ENCODE measurements at places on chromosomes 13 and 19. TPM values are rescaled to one million over a fixed set of nuclear protein-coding genes. Genes with fewer than 3 reads are reported as not detected.

DNA sequence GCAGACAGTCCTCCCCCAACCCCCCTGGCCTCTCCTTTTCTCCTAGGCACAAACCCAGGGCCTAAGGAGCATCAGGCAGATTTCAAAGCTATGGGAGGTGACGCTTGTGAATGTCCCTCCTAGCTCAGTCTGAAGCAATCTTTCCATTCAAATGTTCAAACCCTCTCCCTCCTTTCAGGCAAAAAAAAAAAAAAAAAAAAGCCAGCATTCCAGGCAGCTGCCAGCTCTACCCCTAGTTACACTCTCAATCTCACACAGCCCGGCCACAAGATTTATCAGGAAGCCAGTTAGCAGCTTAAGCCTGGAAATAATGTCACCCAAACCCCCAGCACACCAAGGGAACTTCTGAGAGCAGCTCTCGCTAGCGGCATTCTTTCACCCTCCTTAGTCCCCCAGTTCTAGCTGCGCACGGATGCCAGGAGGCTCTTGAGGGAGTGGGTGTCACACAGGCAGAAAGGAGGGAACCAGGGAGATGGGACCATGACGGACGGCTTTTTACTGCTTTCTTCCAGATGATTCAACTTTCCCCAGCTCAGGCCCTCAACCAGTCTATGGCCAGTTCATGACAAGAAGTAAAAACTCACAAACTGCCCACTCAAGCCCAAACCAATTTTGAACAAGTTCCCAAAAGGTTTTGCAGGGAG, 6.3 kb downstream of the SH3GL1 start:
- no peak for DNase-seq

- DNase-seq, result no peak
Measured at GRCh38 chr13:43880926-43881325, 1.2 kb downstream of the LACC1 start.

DNA sequence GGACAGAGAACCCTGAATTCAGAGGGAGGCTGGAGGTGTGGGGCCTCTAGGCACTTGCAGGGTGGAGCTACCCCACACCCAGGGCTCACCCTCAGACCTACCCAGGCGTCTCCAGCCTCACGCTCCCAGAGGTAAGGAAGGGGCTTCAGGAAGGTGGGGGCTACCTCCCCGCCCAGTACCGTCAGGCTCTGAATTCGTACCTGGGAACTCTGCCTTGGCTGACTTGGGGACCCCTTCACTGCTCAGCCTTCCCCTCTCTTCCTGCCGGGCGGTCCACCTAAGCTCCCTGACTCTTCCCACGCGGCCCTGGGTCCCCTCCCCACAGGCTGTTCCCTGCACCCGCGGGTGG, 28.5 kb upstream of the PARP4 start:
- no peak for DNase-seq

DNA sequence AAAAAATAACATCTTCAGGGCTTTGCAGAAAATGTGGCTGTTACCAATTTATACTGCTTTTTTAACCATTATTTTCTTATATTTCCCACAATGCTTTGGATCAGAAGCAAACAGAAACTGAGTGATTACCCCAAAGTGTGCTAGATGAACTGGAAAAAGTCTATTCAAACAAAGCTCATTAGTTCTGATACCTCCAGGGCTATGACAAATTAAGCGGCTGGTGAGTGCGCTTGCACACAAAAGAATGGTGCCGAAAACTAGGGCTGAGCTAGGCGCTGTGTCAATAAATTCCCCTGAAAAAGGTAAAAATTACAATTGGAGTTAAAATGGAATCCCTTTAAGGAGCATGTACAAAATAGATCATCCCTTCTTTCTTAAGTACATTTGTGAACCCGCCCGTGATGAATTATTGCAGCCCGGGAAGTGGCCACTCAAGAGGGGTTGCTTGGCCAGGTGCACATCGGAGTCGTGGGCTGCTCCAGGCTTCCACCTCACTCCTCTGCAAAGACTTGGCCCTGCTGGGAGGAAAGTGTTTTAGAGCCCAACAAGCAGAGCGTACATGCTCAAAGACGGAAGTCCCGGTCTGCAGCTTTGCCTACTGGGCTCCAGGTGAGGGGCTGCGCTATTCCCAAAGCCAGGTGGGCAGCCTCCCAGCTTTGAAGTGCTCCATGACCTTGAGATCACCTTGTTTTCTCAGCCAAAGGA, 164.0 kb upstream of the ZNF507 start:
- no peak for DNase-seq

GRCh38 chr13:23445794-23446193, 12.3 kb upstream of the SACS start:
- no peak for DNase-seq

- no peak for DNase-seq
Measured at GRCh38 chr19:14774373-14774772, 4.0 kb downstream of the ADGRE2 start.

- DNase-seq, result no peak
Measured at GRCh38 chr13:73370066-73370465, 311.3 kb downstream of the KLF5 start.

- no peak for DNase-seq
Measured at GRCh38 chr13:62123409-62123808, 707.8 kb upstream of the PCDH20 start.

DNA sequence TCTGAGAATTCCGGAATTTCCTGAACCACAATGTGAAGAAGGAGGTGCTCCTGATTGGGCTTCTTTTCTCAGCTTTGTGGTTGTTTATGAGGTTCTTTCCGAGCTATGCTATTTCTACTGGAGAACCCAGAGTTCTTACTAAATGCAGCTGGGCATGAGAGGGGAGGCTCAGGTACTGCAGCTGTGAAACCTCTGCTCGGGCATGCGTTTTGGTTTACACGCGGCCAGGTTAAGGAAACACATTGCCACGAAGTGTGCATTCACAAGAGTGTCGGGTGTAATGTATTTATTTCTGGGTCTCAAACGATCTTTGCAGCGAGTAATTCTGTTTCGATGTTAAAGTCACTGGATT, 661 bp upstream of the MIR17HG start:
- peak; percentile 59 for DNase-seq

DNA sequence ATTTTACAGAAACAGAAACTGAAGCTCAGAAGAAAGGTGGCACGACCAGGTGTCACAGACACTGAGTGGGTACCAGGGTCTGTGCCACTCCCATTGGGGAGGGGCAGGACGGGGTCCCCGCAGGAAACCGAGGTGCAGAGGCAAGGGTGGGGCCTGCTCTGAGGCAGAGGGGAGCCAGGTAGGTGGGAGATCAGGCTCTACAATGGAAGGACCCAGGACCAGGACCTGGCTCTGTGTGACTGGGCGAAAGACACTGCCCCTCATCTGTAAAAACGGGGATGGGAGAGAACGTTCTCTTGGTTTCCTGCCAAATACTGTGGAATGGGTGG, 2.8 kb downstream of the PTGIR start:
- DNase-seq, result no peak

GRCh38 chr13:51794964-51795363, 9.0 kb downstream of the DHRS12 start:
- DNase-seq, result no peak

GRCh38 chr19:30562981-30563380, 190.8 kb downstream of the ZNF536 start:
- DNase-seq, result no peak

- no peak for DNase-seq
Measured at GRCh38 chr19:4556597-4557127, 2.8 kb downstream of the SEMA6B start.

DNA sequence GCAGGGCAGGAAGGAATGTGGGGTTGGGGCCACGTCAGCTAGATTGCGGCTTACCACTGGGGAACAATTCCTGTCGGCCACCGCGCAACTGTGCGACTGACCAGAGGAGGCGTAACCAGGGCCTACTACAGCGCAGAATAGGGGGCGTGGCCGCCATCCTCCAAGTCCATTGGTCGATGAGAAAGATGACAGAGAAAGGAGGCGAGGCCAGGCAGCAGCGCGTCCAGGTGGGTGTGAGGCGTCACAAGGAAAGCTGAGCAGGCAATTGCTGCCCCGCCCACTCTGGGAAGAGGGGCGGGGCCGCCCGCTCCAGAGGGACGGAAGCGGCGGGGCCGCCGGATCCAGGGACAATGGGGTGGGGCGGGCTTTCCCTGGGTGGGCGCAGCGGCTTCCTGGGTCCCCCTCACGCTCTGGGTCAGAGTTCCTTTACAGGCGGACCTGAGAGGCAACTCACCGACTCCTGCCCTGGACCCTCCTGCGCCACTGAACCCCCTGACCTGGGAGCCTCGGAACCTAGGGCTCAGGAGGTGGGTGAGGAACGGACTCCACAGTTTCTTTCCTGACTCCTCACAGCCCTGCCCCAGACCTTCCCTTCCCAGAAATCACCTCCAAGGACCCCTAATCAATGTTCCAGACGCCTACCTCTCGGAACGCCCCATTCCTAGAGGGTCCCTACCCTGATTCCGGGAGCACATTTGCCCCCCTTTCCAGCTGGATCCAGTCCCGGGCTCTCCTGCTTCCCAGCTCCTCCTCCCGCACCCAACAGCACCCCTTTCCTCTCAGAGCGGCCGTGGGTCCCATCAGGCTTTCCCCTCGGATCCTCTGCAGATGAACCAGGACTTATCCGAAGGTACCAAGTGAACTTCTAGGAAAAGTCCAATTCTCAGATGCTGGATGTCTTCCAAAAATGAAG, 101.5 kb upstream of the ZNF492 start:
- no peak for DNase-seq

- DNase-seq, result no peak
Measured at GRCh38 chr19:5600797-5601196, 21.8 kb downstream of the SAFB2 start.

DNA sequence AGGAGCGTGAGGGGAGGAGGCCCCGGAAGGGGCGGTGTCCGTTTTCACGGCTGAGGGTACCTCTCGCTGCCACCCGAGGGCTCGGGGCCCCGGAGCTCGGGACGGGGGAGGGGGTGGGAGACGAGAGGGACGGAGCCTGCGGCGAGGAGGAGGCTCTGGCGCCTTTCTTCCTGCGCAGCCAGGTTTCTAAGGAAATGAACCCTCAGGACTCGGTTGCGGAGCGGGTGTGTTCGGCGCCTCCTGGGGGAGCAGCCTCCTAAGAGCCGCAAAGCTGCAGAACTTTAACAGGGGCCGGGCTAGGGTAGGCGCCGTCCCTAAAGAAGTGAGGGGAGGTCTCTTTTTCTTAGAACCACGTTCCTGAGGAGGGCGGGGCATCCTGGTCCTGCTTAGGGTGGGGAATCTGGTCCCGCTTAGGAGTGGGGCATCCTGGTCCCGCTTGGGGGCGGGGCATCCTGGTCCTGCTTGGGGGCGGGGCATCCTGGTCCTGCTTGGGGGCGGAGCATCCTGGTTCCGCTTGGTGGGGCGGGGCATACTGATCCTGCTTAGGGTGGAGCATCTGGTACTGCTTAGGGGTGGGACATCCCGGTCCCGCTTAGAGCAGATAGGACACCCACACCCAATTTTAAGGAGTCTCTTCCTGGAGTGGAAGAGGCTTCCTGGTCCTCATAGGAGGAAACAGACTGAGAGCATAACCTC, 6.2 kb downstream of the SYT5 start:
- DNase-seq, result peak; percentile 68

- no peak for DNase-seq
Measured at GRCh38 chr19:36646746-36647145, 19.9 kb downstream of the ZNF461 start.

DNA sequence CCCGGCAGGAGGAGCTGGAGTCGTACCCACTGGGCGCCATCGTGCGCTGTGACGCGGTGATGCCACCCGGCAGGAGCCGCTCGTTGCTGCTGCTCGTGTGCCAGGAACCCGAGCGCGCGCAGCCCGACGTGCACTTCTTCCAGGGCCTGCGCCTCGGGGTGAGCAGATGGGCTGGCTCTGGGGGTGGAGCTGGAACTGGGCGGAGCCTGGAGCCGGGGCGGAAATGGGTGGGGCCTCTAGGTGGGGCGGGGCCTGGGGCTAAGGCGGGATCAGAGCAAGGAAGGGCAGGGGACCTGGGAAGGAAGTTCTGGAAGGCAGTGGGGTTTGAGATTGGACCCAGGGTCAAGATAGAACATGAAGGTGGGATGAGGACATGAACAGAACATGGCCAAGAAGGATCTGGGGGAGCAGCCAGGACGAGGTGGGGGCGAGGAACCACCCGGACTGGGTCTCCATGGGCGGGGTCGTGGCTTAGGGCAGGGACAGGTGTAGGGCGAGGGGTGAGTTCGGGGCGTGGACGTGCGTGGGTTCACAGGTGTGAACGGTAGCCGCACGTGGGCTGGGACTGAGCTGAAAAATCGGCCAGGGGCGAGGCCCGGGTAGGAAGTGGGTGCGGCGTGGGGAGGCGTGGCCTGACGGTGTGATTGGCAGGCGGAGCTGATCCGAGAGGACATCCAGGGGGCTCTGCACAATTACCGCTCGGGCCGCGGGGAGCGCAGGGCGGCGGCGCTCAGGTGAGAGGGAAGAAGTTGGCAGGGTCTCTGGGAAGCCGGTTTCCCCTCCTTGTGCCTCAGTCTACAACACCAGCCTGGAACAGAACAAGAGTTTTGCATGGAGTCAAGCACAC, 4.7 kb downstream of the EPS8L1 start:
- DNase-seq, result peak; percentile 87

GRCh38 chr13:29513002-29513980, 82.2 kb downstream of the SLC7A1 start:
- DNase-seq, result no peak

- DNase-seq, result no peak
Measured at GRCh38 chr13:28337166-28338005, 157.5 kb downstream of the FLT1 start.

DNA sequence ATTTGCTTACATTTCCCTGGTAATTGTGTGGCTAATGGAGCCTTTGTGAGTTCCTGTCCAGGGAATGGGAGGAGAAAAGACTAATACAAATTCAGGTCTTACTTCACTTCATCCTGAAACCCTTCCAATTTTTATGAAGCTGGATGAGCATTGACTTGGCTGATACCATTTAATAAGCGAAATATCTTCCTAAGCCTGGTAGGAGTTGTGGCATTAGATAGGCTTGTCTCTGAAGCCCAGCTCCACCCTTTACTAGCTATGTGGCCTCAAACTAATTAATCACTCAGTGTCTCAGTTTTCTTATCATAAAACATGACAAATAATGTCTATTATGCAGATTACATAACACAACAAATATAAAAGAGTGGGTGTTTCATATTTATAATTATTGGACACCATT, 106.3 kb downstream of the FGF9 start:
- DNase-seq, result no peak

GRCh38 chr13:51583469-51583874, 790 bp upstream of the WDFY2 start:
- DNase-seq, result no peak

- no peak for DNase-seq
Measured at GRCh38 chr19:16886305-16886880, 2.4 kb upstream of the F2RL3 start.

GRCh38 chr13:104389691-104390090, 1323.5 kb upstream of the SLC10A2 start:
- no peak for DNase-seq

BEST2 gene
- not detected for total RNA-seq

ZNF577 gene
- 5.3 TPM for total RNA-seq

HIPK4 gene
- total RNA-seq, result 0.10 TPM

ZNF66 gene
- total RNA-seq, result 6.0 TPM

POU2F2 gene
- total RNA-seq, result 31.3 TPM

ZNF540 gene
- total RNA-seq, result 1.5 TPM

SPIB gene
- total RNA-seq, result not detected

ZNF566 gene
- total RNA-seq, result 8.5 TPM

ZNF575 gene
- total RNA-seq, result 4.8 TPM

CLEC17A gene
- total RNA-seq, result not detected

ARGLU1 gene
- total RNA-seq, result 113 TPM

BCL2L12 gene
- total RNA-seq, result 74.3 TPM

All from activated CD4-positive, alpha-beta memory T cell treated with anti-CD3 and anti-CD28 coated beads, Interleukin-2, amount 10 ng/mL, durations not matched to agents 7 days and 5 days (primary cell).